ENCODE measurements at places on chromosomes 3 and 15.

DNA sequence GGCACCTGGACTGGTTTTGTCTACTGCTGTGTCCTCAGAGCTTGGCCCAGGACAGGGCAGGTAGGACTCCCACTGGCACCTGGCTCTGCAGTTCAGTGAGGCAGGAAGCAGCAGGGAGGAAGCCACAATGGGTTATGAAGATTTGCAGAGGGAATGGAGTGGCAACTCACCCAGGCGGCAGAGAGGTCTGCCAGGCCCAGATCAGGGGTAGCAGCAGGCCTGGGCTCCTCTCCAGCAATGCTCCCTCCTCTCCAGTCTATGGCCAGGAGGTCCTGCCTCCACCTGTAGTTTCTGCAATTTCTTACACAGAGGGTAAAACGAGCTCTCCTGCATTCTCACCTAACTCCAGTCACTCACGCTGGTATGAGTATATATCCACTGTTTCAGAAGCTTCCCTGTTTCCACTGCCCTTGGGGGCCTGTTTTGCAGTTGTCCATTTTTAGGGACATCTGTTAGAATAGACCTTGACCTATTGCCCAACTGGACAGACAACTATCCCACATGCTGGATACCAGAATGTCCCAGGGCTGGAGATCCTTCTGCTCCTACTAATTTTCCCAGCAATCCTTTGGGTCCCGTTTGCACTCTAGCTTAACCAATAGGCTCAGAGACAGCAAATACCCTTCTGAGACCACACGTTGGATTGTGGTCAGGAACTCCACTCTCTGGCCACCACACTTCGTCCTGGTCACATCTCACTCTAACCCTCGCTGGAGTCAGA is 35.2 kb downstream of the HMCES start:
- DNase-seq: no peak

GRCh38 chr3:51378065-51378464 is 7.0 kb upstream of the MANF start:
- DNase-seq: no peak

- DNase-seq: no peak
Measured at GRCh38 chr3:40864146-40864782, 335.0 kb upstream of the CTNNB1 start.

GRCh38 chr3:186871403-186871924 is 29.0 kb downstream of the ADIPOQ start:
- DNase-seq: no peak
